ENCODE measurements at places on chromosomes 4 and X.

DNA sequence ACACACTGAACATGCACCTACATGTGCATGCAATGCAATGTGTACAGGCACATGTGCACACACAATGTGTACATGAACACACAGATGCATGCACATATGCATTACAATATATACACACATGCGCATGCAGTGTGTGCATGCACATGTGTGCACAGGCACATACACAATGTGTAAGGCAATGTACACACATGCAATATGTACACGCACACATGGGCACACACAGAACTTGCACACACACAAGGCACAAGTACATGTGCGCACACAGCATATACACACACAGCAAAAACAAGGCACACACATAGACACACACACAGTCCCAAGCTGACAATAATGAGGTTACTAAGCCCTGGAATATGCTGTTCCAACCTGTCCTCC, 76.3 kb downstream of the EVC2 start:
- no peak for DNase-seq

DNA sequence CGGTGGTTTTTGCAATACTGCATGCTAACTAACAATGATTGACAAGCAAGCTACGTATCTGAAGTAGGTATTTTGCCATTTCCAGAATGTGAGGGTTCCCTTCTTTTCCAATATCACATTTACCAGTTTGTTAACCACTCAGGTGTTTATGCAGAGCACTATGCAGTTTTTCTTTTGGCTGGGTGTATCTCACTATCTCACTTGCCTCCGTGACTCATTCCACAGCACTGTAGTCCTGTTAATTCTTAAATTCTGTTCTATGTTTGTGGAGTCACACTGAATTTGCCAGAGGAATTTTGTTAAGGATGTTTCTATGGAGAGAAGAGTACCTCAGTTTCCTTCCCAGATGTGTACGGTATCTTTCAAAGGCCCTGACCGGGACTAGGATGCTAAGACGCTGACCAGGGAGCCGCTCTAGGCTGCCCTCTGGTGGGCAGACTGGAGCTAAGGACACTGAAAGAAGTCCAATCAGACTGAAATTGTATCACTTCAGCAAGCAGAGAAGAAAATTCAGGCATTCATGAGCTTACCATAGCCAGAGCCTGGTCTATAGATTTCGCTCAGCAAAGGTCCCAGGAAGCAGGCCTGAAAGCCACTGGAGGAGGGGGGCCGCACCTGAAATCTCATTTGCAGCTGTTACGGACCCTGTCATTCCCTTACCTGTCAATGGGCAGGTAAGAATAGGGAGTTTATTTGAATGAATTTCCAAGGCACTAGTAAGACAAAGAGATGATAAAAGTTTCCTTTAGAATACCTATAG, 388.4 kb upstream of the SPOCK3 start:
- DNase-seq = peak; percentile 30

DNA sequence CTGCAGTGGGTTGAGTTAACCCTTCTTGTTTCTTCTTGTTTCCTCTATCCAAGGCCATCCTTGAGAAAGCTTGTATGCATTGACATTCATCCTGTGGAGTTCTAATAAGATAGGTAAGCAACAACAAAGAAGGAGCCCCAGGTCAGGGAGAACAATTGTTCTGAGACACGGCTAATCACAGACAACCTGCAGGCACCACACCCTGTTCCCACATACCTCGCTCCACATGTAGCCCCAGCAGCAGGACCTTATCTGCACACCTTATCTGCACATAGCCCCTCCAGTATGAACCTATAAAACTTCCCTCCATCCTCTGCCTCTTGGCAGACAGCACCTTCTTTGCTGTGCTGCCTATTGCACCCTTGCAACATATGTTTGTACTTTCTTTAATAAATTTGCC, 129.1 kb downstream of the MSL3 start:
- DNase-seq = no peak

- no peak for DNase-seq
These were observed 49.0 kb downstream of the SH2D1A start for GRCh38 chrX:124395145-124395880.

GRCh38 chr4:46441136-46441859, 51.4 kb upstream of the GABRA2 start:
- DNase-seq = no peak

DNA sequence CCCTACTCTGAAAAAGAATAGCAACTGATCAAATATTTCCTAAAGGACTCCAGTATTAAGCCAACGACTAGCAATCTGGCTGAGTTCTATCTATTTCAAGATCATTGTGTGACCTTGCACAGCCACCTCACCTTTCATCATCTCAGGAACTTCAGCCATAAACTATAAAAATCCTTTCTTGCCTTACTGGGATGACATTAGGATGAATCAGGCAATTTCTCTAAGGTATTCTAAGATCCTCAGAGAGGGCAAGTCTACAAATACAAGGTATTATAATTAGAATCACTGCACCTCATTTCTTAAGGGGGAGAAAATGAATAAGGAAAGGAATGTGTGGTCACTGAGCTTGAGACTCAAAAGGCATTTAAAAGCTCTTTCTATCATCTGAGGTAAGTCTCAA, 152.6 kb downstream of the GRIA3 start:
- no peak for DNase-seq

GRCh38 chr4:85084371-85085094, 118.0 kb upstream of the WDFY3 start:
- peak; percentile 6 for DNase-seq

Data from left colon (tissue), 2 donors.